ENCODE measurements at places on chromosomes 5 and 9.

- DNase-seq: no peak
These were observed 63.4 kb downstream of the ANKRD33B start for GRCh38 chr5:10627160-10627701.

DNA sequence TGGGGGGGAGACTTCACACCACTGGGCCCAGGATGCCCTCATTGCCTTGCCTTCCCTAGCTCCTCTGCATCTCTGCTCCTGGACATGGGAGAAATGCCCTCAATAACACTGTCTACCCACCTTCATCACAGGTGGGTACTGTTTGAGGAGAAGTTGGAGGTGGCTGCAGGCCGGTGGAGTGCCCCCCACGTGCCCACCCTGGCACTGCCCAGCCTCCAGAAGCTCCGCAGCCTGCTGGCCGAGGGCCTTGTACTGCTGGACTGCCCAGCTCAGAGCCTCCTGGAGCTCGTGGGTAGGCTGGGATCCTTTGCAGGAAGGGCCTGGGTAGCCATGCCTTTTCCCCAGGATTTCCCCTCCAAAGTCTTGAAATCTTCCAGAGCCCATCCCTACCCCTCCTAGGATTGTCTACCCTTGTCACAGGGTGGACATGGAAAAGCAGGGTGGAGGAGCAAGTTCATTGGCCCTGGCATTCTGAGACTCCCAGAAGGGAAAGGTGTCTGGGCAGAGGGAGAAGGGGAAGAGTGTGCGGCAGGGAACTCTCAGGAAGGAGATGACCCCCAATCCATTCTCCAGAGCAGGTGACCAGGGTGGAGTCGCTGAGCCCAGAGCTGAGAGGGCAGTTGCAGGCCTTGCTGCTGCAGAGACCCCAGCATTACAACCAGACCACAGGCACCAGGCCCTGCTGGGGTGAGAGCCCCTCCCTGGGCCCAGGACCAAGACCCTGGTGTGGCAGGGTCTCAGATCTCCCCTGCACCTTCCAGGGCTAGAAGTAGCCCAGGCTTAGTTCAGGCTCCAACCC, 886 bp downstream of the SLC4A9 start:
- DNase-seq: no peak

DNA sequence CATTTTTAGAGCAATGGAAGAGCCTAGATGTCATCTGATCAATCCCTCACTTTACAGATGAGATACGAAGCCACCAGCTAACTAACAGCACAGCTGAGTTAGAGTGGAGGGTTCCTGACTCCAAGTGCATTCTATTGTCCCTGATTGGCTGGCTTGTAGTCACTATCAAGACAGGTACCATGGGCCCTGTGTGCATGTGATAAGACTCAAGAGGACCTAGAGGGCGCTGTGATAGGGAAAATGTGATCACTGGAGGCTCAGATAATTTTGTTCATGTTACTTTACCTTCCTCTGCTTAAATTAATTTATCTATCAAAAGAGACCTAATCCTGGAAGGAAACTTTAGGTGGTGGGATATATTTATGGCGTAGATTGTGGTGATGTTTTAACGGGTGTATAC, 19.5 kb upstream of the SNAPC3 start:
- DNase-seq: no peak

DNA sequence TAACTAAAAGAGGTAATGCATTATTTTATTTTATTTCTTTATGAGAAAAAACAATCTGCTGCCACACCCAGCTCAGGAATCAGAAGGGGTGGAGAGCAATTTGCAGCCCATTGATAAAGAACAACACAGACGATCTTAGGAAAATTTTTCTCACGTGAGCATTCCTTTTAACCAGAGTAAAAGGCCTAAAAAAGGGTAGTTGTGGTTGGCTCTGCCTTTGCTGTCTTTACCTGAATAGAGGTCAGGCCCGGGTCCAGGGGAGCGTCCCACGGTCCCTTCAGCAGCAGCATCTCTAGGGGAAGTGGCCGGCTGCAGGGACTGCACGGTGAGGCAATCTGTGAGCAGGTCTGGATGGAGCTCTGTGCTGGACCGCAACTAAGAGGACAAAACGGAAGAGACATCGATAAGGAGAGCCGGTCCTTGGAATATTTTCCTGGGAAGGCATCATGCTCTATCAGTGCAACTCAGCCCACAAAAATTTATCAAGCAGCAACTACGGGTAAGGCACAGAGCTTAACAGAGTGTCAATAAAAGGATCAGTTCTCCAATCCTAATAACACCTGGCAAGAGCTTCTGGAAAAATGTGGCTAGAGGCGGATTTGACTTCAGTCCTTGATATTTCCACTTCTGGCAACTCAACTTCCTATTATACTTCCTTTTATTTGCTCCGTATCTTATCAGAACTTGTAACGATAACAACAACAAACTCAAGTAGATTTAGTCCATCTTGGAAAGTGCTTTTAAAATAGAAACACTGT, 372.8 kb upstream of the RFX3 start:
- no peak for DNase-seq

DNA sequence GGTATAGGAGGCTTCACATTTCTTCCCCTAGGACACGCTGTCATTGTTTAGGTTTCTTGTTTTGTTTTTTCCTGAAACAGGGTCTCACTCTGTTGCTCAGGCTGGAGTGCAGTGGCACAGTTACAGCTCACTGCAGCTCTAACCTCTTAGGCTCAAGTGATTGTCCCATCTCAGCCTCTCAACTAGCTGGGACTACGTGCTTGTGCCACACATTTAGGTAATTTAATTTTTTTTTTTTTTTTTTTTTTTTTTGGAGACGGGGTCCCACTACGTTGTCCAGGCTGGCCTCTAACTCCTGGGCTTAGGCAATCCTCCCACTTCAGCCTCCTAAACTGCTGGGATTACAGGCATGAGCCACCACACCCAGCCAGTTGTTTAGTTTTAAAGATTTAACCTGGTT, 66.2 kb downstream of the EXOSC2 start:
- DNase-seq: no peak

DNA sequence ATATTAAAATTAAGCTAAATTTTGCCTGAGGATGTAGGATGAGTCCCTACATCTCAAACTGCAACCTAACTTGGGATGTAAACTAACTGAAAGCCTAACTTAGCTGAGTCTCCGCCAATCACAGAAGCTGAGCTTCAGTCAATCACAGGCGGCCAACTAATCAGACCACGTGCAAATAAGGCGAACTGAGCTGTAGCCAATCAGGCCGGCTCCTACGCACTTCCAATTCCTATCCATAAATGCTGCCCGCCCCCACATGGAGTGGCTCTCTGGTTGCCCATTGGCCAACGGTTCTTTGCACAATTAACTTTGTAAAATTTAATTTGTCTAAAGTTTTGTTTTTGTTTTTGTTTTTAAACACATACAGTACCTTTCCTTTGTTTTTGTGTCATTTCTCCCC, 13.9 kb upstream of the GPX8 start:
- DNase-seq: no peak

DNA sequence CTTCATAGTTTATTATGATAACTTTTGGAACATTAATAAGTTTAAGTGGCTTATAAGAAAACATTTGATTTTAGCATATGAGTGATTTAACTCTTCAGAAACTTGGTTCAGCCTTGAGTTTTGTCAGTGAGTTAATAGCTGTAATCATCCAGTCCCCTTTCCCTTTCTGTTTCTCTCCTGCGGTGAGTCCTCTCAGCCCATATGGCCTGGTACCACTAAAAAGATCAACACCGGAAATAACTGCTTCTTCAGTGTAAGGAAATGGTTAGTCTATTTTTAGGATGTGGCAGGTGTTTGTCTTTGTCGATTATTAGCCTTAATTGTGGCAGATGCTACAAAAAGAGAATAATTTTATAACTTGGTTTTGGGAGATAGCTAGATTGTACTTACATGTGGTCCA, 120.2 kb upstream of the GRHPR start:
- no peak for DNase-seq

DNA sequence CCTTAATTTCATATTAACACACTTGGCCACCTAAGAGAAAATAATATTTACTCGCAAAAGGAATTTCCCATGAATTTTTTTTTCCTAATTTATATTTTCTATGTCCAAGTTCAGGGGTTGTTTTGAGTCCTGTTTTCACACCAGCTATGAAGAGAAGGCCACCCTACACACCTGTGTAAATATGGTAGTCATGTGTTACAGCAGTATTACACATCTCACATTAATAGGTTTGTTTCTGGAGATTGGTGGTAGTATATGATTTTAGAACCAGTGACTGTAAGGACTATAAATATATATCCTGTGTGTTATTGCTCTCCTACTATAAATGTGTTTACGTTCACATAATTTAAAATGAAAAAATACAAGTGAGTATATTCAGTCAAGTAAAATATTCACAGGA, 147.5 kb downstream of the PAM start:
- DNase-seq: no peak

- no peak for DNase-seq
These were observed 680.8 kb downstream of the DNAH5 start for GRCh38 chr5:13263701-13264100.

- peak; percentile 71 for DNase-seq
These were observed 52.4 kb downstream of the AHRR start for GRCh38 chr5:373710-374602.

DNA sequence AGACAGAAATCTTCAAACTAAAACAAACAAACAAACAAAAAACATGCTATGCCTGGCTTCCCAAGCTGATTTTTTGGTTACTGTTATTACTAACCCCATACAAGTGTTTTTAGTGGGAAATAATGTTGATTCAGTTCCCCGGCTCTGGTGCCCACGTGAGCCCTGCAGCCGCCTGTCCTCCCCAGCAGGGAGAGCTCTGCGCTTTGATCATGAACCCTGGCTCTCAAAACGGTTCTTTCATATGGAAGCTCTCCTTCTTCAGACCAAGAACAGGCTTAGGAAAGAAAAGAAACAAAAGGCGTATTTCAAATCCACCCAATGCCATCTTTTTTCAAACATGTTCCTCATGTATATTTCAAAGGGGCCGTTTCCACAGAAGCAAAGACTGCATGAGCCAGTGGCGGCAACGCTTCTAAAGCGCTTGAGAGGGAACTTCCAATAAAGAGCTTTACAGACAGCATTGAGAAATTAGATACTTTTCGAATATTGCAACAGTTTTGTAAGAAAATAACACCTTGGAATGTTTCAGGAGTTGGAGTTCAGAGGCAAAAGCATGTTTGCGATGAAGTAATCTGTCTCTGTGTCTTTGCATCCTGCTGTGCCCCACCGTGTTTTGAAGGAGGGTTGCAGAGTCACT, 74.8 kb downstream of the ICE1 start:
- DNase-seq: no peak

DNA sequence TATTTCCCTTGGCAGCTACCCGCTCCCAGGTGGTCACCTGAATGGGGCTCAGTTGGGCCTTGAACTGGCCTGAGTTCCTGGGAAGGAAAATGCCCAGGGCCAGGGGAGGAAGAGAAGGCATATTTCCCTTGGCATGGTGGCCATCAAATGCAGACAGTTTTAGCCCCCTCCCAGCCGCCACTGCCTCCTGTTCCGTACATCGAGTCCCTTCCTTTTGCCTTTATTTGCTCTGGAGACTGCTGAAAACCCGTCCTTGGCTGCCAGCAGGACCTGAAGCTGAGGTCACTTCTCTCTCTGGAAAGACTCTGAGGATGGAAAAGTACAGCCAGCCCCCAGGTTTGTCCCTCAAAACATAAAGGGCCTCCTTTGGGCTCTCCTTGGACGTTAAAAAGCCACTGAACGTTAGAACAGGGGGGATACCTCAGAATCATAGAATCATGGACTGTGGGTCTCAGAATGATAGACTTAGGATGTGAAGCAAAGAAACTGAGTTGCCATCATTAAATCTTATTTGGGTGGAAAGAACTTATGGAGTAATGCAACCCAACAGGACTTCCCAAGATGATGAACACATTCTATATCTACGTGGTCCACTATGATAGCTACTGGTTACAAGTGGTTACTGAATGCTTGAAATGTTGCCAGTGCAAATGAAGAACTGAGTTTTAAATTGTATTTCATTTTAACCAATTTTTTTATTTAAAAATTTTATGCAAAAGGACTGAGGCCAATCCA, 7.1 kb downstream of the SPARC start:
- DNase-seq: no peak

GRCh38 chr9:35675732-35676392, 2.1 kb downstream of the CA9 start:
- no peak for DNase-seq

- DNase-seq: no peak
These were observed 95.6 kb downstream of the ARSB start for GRCh38 chr5:78889369-78890140.

- DNase-seq: no peak
These were observed 27.6 kb downstream of the DAP start for GRCh38 chr5:10733426-10733825.

DNA sequence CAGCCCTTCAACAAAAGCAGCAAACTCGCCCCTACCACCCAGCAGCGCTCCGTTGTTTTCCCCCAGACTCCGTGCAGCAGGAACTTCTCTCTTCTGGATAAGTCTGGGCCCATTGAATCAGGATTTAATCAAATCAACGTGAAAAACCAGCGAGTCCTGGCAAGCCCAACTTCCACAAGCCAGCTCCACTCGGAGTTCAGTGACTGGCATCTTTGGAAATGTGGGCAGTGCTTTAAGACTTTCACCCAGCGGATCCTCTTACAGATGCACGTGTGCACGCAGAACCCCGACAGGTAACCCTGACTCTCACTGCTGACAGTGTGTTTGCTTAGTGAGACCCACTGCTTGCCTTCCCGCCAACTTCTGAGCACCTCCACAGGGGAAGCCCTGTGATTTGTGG, 81.8 kb downstream of the PRDM6 start:
- DNase-seq: no peak

- DNase-seq: no peak
These were observed 7.2 kb downstream of the C9orf72 start for GRCh38 chr9:27566118-27566517.

GRCh38 chr9:71814226-71814625, 45.9 kb upstream of the CEMIP2 start:
- no peak for DNase-seq

DNA sequence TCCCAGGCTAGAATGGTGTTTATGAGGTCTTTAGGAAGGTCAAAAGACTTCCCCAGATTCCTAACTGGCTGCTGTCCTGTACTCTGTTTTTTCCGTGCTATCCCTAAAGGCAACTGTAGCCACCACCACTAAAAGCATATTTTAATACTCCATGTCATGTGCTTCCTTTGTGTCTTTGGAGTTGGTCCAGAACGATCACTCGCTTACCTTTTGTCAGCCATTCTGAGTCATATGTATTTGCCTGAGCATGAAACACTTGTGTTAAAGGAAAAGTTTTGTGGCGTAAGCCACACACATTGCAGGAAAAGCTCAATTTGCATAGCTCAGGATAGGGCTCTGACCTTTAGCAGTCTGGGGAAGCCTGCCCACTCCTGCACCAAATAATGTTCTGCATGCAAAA, 299.6 kb downstream of the NTRK2 start:
- no peak for DNase-seq

Measured in stimulated activated CD4-positive, alpha-beta T cell treated with anti-CD3 and anti-CD28 coated beads, Interleukin-12 subunit alpha, Interleukin-12 subunit beta, amount 100 ng/mL, for 48 hours (primary cell).